ENCODE measurements at places on chromosomes 7 and 10. TPM values are rescaled to one million over a fixed set of nuclear protein-coding genes. Genes with fewer than 3 reads are reported as not detected.
A peak's percentile ranks its signal among the peaks of the same experiment; 100 is the strongest.

The CYP2W1 gene
- not detected for total RNA-seq

DNA sequence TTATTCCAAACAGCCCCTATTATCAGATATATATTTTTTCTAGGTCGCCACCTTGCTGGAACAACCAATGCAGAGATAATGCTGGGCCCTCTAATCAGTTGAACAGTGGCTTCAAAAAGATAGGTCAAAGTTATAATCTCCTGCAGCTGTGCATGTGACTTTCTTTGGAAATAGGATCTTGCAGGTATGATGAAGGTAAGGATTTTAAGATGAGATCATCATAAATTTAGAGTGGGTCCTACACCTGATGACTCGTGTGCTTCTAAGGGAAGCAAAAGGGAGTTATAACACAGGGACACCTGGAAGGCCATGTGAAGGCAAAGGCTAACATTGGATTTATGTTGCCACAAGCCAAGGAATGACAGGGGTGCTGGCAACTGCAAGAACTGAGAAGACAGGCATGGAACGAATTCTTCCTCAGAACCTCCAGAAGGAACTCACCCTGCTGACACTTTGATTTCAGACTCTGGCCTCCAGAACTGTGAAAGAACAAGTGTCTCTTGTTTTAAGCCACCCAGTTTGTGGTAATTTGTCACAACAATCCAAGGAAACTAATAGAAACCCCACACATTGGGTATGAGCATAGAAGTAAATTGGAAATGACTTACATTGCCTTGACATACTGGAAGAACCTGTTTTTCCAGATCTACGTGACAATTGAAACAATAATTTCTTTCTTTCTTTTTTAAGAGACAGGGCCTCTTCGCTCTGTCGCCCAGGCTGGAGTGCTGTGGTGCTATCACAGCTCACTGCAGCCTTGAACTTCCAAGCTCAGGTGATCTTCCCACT lies 34.4 kb downstream of the CCDC71L start:
- no peaks in the 10 kb centered on the region for H3K27me3 ChIP-seq
- no peaks in the 10 kb centered on the region for H3K36me3 ChIP-seq
- DNase-seq = no peak
- H3K27ac ChIP-seq = no peak overlapping the region
- H3K4me3 ChIP-seq = no peak overlapping the region
- no peaks in the 10 kb centered on the region for H3K4me1 ChIP-seq

GRCh38 chr10:121137533-121137932 lies 286.4 kb downstream of the WDR11 start:
- H3K27me3 ChIP-seq = no peaks in the 10 kb centered on the region
- H3K27ac ChIP-seq = no peak overlapping the region
- no peaks in the 10 kb centered on the region for H3K36me3 ChIP-seq
- H3K4me3 ChIP-seq = no peak overlapping the region

The KLF14 gene
- total RNA-seq = 0.12 TPM

- peak; percentile 34 for DNase-seq
- H3K27me3 ChIP-seq = no peaks in the 10 kb centered on the region
- no peak overlapping the region for H3K27ac ChIP-seq
- no peak overlapping the region for H3K4me3 ChIP-seq
- no peaks in the 10 kb centered on the region for H3K4me1 ChIP-seq
- no peaks in the 10 kb centered on the region for H3K36me3 ChIP-seq
These were observed 158.3 kb upstream of the HDAC9 start for GRCh38 chr7:18337048-18337809.

DNA sequence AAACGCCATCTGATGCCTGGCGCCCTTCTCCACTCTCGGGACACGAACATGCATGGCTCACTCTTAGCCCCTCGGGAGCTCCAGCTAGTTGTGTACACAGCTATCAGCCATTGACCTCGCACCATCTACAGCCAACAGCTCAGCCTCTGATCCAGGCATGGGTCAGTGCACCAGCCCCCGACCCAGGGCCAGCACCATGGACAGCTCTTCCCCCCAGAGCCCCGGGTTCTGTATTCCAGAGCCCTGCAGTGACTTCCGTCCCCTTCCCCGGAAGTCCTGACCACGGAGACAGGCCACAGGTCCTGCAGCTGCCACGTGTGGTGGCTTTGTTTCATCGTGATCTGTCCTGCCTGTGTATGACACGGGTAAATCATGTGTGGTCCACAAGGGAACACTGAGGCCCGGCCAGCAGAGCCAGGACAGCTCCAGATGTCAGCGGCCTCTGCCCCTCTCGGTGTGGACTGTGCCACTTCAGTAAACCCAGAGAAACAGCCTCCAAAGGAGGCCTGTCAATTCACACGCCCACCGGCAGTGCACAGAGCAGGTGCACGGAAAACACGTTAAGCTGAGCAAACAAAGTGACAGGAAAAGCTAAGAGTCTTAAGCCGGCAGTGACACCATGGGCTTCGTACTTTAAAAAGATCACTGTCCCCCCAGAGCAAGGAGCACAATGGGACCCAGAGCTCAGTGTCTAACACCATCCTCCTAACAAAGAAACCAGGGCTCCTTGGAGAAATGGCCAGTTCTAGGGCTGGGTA lies 13.0 kb downstream of the STK32C start:
- no peaks in the 10 kb centered on the region for H3K4me1 ChIP-seq
- H3K36me3 ChIP-seq = no peaks in the 10 kb centered on the region
- peak; percentile 16 for DNase-seq
- H3K4me3 ChIP-seq = no peak overlapping the region
